ENCODE measurements at places on chromosomes 13 and 19. TPM values are rescaled to one million over a fixed set of nuclear protein-coding genes. Genes with fewer than 3 reads are reported as not detected.

- no peak for DNase-seq
These were observed 5.1 kb downstream of the ZSWIM9 start for GRCh38 chr19:48175578-48175977.

DNA sequence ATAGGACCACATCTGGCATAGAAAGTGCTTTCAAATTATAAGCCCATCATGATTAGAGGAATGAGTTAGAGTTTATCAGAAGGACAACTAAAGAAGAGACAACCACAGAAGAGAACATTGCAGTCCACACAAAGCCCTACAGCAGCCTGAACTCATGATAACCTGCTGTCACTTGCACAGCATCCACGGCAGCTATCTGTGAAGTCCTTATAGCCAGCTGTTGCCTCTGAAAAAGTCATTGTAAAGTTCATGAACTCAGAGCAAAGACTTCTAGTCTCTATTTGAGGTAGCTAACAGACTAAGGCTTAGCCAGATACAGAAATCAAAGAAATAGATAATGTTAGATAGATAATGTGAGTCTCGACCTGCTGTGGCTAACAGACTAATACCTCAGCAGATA lies 450.0 kb downstream of the KLF5 start:
- no peak for DNase-seq

- no peak for DNase-seq
These were observed 4.9 kb downstream of the UHRF1 start for GRCh38 chr19:4913996-4914735.

GRCh38 chr19:48780631-48781391 lies 25.5 kb downstream of the FGF21 start:
- DNase-seq = no peak

Gene CEBPG
- 28.9 TPM for total RNA-seq

Measured in urinary bladder (tissue), 4 donors.